ENCODE measurements at places on chromosomes 16 and 17.

GRCh38 chr17:21357696-21358656 is 18.2 kb upstream of the KCNJ12 start:
- no peak for DNase-seq

- DNase-seq: no peak
These were observed 32.2 kb downstream of the RCVRN start for GRCh38 chr17:9872852-9873251.

GRCh38 chr17:8151641-8152111 is 528 bp downstream of the PER1 start:
- no peak for DNase-seq

DNA sequence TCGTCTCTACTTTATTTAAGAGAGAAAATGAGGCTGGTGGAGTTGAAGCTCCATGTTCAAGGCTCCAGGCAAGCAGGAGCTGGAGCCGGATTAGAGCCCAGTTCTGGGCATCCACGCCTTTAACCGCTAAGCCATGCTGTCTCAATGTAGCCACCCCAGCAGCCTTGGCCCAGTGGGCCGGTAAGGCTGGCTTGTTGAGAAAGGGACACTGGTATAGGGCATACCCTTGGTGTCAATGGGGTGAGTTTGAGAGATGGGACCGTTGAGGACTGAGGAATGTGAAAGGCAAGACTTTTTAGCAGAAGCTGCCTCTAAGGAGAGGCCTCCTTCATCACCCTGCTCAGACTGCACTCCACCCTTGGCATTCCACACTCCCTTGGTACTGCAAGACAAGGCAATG is 147.4 kb downstream of the CYLD start:
- no peak for DNase-seq

DNA sequence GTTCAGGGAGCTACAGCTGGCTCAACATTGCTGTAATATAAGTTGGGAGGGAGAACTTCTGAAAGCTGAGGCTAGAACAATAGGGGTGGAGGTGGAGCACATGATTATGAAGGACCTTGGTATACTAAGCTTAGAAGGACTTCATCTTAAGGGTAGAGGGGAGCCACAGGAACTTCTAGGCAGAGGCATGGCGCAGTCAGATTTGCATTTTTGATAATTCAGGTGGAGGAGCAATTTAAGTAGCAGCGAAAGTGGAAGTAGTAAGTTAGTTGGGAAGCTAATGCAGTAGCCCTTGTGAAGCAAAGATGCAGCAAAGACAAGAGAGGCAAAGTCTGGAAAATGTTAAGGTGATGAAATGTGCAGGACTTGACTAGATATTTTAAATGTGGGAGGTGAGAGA is 144.1 kb downstream of the SPECC1 start:
- no peak for DNase-seq
